ENCODE measurements at places on chromosomes 6 and 20.

GRCh38 chr6:35219683-35220326 lies 6.0 kb downstream of the SCUBE3 start:
- no peak for DNase-seq

GRCh38 chr20:4244700-4245485 lies 229.5 kb upstream of the RNF24 start:
- no peak for DNase-seq

- DNase-seq, result no peak
Measured at GRCh38 chr20:14707026-14707680, 369.7 kb upstream of the FLRT3 start.

GRCh38 chr6:101279410-101279809 lies 114.1 kb upstream of the GRIK2 start:
- no peak for DNase-seq

GRCh38 chr6:111699123-111699522 lies 93.4 kb upstream of the TRAF3IP2 start:
- no peak for DNase-seq

DNA sequence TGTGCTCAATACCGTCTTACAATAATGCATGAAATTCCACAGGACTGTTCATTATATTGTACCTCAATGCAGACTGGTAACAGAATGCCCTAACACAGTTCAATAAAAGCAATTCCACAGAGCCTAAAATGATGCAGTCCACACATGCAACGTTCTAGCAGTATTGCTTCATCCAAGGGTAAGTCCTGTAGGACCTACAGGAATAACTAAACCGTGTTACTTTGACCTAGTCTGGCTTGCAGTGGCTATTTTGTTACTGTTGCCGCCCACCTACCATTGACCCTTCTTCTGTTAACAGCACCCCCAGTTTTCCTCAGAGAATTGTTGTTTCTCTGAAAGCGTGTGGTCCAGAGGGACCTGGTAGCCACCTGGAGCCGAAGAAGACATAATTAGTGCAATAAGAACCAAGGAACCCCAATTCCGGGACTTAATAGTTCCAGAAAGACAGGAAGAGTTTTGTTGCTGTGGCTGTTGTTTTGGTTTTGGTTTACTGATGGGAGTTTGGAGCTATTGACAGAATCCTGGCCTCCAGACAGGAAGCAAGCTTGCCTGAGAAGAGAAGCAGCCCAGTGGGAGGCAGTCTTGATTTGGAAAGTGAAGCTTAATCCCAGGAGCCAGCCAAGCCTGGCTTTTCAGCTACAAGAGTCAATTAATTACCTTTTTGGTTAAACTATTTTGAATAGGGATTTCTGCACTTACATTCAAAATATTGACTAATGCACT lies 91.3 kb downstream of the FRK start:
- DNase-seq, result no peak

- DNase-seq, result no peak
Measured at GRCh38 chr6:169558774-169559441, 142.9 kb downstream of the WDR27 start.

DNA sequence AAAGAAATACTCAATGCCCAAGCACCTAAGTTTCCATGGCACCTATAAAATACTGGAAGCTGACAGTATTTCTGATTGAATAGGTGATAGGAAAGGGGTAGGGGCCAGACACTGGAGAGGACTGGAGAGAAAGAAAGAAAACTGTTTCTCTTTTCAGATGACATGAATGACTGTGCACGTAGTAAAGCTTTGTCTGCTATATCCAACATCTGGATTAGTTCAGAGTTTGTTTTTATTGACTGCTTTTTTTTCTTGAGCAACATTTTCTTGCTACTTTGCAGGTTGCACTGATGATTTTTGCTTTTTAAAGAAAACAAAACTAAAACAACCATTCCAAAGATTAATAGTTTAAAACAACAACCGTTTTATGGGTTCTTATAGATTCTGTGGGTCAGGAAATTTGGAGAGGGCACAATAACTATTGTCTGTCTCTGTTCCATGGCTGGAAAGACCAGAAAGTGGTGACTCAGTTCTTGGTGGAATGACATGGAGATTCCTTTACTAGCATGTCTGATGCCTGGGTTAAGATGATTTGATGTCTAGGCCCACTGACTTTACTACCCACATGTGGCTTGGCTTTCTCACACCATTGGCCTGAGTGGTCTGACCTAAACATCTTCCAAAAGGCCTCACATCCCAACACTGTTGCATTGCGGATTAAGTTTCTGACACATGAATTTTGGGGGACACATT lies 12.2 kb upstream of the LRP11 start:
- no peak for DNase-seq

DNA sequence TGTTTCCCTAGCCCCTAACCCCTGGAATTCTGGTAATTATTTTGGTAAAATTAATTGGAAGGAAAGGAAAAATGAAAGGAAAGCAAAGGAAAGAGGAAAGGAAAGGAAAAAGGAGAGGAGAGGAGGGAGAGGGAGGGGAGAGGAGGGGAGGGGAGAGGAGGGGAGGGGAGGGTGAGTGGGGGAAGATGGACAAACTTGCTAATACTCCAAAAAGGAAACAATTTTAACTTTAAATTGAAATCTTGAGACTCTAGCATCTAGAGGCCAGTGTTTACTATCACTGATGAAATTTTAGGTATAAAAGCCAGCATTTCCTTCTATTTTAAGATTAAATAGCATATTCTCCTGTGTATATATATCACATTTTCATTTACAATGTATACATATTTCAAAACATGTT lies 156.5 kb downstream of the COL12A1 start:
- no peak for DNase-seq

- no peak for DNase-seq
Measured at GRCh38 chr6:12403947-12404647, 113.9 kb downstream of the EDN1 start.

DNA sequence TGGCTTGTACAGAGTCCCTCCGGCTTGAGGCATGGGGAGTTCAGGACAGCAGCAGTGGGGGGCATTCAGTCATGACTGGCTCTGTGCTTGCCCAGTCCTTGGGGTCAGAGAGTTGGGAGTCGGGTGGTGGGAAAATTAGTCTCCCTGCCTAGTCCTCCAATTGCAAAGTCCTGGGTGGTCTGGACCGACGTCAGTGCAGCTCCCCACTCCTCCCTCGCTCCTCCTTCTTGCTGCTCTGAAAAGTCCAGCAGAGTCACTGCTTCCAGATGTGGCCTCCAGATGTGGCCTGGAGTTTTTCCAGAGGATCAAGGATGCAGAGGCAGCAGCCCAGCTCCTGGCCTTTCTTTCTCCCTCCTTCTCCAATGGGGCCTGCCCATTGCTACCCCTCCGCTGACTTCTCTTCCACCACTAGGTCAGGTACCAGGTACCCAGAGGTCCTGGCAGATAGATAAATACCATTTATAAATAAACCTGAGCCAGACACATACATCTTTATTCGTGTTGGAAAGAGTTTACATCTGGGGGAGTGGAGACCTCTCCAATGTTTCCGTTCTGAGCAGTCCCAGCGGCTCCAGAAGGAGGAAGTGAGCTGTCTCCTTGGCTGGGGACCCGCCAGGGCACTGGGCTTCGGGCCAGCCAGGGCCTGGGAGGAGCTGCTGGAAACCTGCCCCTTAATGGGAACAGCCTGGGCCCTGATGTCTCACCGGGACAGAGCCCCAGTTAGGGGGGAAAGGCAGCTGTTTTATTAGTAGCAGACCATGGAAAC lies 49.0 kb upstream of the RNF24 start:
- no peak for DNase-seq

GRCh38 chr6:134676307-134677281 lies 273.3 kb downstream of the ALDH8A1 start:
- DNase-seq, result no peak

- no peak for DNase-seq
Measured at GRCh38 chr6:92723390-92723931, 695.9 kb downstream of the EPHA7 start.

DNA sequence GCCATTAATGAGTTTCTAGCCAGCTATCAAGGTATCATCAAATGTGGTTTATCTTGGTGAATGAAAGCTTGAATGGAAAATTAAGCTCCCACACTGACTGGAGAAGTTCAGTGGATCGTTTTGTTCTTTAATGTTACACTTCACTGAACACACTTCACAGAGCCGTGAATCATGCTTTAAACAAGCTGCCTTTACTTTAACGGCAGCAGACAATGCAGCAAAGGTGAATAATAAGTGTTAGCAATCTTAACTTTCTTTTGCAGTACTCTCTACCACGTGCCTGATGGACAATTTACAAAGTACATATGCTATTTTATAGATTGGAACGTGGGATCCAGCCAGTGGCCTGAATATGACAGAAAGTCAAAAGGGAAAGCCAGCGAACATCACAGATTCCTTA lies 424.5 kb downstream of the GRIK2 start:
- no peak for DNase-seq

GRCh38 chr6:8193541-8193940 lies 91.2 kb upstream of the EEF1E1 start:
- DNase-seq, result no peak

- DNase-seq, result no peak
Measured at GRCh38 chr6:122734529-122735395, 44.8 kb upstream of the FABP7 start.

DNA sequence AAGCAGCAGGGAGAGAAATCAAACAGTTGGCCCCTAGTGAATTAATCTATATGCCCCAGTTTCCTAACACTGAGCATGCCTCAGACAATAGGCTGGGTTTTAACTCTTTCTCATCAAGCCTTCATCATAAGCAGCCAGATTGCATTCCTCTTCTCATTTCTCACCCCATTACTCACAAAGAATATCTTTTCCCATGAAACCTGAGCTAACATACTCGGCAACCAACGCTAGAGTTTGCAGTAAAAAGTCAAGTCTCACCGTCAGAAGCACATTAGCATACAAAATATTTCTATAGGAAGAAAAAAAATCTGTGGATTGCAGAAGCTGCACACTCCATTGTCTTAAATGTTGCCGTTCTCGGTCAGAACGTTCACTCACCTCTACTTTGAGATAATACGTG lies 429.9 kb upstream of the ARID1B start:
- DNase-seq, result no peak

GRCh38 chr6:158819977-158820622 lies 932 bp upstream of the EZR start:
- DNase-seq, result no peak
